ENCODE measurements at places on chromosomes 5 and 9.

- no peak for DNase-seq
Measured at GRCh38 chr5:97355775-97356174, 172.7 kb upstream of the RIOK2 start.

GRCh38 chr9:137705443-137705863 is 86.6 kb downstream of the EHMT1 start:
- peak; percentile 3 for DNase-seq

GRCh38 chr9:90894986-90895687 is 93.5 kb downstream of the SYK start:
- no peak for DNase-seq

GRCh38 chr5:88688984-88689667 is 193.9 kb downstream of the MEF2C start:
- no peak for DNase-seq

DNA sequence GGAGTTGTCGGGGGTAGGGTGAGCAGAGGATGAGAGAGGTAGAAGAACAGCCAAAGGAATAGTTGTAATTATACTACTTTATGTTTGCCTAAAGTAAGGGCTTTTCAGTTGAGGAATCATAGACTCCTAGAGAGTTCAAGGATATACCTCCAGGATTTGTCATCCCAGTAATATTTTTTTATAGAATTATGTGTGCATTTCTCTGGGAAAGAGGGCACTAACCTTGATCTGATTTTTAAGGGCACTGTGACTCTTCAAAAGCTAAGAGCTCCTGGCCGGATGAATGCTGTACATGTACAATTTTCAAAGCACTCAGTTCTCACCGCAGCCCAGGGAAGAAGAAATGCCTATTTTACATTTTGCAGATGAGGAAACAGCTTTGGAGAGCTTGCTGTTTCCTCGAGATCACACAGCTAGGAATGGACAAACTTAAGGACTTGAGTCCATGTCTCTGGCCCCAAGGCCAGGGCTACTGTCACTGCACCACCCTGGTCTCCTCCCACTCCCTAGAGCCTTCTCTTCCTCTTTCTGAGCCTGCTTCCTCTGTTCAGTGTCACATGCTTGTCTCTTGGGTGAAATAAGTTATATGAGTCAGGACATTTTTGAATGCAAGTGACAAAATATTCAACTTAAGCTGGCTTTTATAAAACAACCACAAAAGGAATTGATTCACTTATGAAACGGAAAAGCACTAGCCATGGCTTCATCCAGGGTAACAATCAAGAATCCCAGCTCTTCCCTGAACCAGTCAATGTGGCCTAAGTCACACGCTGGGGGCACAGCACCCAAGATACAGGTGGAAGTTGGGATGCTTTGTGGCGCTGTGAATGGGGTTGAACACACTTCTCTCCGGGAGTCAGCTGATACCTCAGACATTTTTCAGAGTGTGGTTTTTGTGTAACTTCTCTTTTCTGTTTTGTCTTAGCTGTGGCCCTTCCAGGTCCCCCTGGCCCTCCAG is 45.7 kb upstream of the TGFBR1 start:
- no peak for DNase-seq

GRCh38 chr5:126446498-126447224 is 23.5 kb downstream of the GRAMD2B start:
- no peak for DNase-seq

- no peak for DNase-seq
Measured at GRCh38 chr5:167245868-167246267, 1045.6 kb upstream of the WWC1 start.

DNA sequence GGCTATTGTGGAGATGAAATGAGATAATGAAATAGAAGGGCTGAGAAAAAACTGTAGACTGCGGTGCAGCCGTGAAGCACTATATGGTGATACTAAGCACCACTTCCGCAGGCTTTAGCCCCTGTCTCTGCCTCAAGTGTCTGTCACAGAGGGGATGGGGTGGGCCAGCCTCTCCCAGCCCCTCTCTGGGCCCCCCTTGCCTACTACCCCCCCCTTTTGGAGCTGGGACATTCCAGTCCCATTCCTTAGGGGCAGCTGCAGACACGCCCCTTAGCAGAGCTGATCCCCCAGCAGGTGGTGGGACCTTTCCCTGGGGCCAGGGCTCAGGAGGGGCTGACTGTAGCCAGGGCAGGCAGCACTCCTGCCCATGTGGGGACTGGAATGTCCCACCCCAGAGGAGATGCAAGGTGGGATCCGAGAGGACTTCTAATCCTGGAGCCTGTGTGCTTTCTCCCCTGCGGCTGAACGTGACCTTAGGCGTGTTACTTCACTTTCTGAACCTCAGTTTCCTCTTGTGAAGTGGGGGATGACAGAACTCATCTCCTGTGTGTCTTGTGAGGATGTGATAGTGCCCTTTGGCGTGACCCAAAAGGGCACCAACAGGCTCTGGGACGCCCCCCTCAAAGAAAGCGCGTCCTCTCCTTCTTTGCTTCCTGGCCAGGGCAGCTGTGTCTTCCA is 1.9 kb downstream of the N4BP3 start:
- no peak for DNase-seq

DNA sequence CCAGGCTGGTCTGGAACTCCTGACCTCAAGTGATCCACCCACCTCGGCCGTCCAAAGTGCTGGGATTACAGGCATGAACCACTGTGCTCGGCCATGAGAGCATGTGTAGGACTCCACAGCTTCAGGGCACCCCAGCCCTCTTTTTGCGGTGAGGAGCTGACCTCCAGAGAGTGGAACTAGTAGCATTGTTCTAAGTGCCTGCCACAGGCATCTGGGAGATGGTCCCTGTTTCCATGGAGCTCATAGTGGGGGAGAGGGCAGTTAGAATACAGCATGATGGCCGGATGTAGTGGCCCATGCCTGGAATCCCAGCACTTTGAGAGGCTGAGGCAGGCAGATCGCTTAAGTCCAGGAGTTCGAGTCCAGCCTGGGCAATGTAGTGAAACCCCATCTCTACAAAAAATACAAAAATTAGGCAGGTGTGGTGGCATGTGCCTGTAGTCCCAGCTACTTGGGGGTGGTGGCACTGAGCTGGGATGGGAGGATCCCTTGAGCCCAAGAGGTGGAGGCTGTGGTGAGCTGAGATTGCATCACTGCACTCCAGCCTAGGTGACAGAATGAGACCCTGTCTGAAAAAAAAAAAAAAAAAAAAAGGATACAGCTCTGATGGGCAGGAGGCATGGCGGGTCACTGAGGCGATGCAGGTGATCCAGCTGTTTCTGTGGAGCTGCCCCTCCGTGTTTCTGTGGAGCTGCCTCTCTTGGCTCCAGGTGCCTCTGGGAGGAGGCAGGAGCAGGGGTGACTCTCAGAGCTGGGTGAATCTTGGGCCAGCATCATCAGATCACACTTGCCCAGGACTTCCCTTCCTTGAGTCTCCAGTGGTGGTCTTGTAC is 4.2 kb downstream of the ASS1 start:
- DNase-seq: no peak

DNA sequence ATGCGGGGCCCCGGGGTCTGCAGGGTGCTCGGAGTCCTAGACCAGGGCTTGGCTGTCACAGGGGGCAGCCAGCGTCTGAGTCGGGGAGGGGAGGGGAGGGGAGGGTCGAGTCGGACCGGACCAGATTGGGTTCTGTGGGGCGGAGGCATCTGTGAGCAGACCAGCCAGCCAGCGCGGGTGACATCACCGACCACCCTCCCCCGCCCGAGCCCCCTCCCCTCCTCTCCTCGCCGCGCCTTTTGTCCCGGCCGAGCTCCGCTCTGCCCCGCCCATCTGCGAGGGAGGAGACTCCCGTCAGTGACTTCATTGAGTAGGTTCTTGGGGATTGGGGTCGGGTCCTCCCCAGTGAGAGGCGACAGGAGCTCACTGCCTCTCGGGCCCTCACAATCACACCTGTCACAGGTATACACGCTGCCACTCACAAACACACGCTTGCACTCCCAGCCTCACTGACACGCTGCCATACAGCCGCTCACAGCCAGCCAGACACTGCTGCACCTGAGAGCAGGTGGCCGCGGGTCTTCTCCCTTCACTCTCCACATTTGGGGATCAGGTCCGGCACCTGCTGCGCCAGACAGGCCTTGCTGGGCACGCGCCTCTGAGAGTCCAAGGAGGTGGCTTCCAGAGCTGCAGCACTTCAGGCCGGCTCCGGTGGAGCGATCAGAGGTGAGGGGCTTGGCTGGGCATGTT is 546 bp downstream of the DNAJB5 start:
- peak; percentile 34 for DNase-seq

- no peak for DNase-seq
Measured at GRCh38 chr9:116193636-116194035, 40.0 kb downstream of the PAPPA start.

DNA sequence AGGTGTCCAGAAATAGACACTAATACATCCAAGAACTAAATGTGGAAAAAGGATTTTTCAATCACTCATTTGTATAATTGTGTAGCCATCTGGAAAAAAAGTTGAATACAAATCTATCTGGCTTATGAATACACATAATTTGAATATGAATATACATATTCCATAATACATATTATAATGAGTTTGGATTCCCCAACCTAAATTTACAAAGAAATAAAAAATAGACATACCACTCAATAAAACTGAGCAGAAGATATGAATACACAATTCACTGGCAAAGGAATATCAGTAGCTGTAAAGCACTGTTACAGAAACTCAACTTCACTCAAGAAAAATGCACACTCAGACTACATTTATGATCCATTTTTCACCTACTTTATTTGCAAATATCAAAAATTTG is 121.9 kb upstream of the EDIL3 start:
- DNase-seq: no peak

GRCh38 chr5:160311491-160312133 is 752 bp downstream of the CCNJL start:
- no peak for DNase-seq

GRCh38 chr9:110592044-110592830 is 12.7 kb upstream of the SVEP1 start:
- no peak for DNase-seq

DNA sequence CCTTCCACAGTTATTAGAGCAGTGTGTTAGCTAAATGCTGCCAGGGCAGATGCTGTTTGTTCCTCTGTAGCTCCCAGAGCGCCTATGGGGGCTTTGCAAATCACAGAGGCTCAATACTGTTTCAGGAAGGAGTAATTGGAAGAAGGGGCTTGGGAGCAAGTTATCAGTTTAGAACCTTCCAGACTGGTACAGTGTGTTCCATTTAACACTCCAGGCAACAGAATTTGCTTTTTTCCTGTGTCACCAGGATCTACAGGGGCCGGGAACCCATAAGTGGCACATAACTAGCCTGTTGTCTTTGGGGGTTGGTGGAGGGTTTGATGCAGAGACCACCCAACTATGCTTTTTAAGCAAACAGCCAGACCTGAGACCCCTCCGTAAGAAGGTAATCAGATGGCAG is 307.3 kb upstream of the KCNN2 start:
- DNase-seq: no peak
